Adrenal gland (tissue), 19 donors: ENCODE measurements at places on chromosomes 6 and 20. TPM values are rescaled to one million over a fixed set of nuclear protein-coding genes. Genes with fewer than 3 reads are reported as not detected.

The ADA gene
- polyA plus RNA-seq: 9.6 TPM

The C6orf52 gene
- polyA plus RNA-seq: 2.8 TPM

The COL19A1 gene
- 0.32 TPM for polyA plus RNA-seq

The EEF1E1 gene
- 18.3 TPM for polyA plus RNA-seq

The FGD2 gene
- polyA plus RNA-seq: 6.9 TPM

The BCKDHB gene
- 21.5 TPM for polyA plus RNA-seq

The IRAK1BP1 gene
- polyA plus RNA-seq: 3.9 TPM

The HAO1 gene
- not detected for polyA plus RNA-seq

The MUC21 gene
- polyA plus RNA-seq: not detected

GRCh38 chr6:4134841-4135664 lies at the start of gene ECI2:
Gene ECI2, minus strand, starts transcription at chr6:4135575. Its CDS starts 15 bp downstream, at chr6:4135560.
- H3K4me1 ChIP-seq: peaks cover 25% of the 10 kb centered on the region
- H3K27me3 ChIP-seq: no peaks in the 10 kb centered on the region
- no peaks in the 10 kb centered on the region for H3K36me3 ChIP-seq

- peaks cover 22% of the 10 kb centered on the region for H3K4me1 ChIP-seq
- peak overlapping the region; percentile 88 for H3K4me3 ChIP-seq
- peaks cover 61% of the 10 kb centered on the region for H3K36me3 ChIP-seq
- no peaks in the 10 kb centered on the region for H3K27me3 ChIP-seq
Observed at GRCh38 chr20:63708301-63709148, 686 bp downstream of the ZGPAT start.

- no peak for DNase-seq
- no peak overlapping the region for H3K27ac ChIP-seq
- H3K4me1 ChIP-seq: peaks cover 17% of the 10 kb centered on the region
Observed at GRCh38 chr6:109118871-109119354, 23.6 kb downstream of the CEP57L1 start.

DNA sequence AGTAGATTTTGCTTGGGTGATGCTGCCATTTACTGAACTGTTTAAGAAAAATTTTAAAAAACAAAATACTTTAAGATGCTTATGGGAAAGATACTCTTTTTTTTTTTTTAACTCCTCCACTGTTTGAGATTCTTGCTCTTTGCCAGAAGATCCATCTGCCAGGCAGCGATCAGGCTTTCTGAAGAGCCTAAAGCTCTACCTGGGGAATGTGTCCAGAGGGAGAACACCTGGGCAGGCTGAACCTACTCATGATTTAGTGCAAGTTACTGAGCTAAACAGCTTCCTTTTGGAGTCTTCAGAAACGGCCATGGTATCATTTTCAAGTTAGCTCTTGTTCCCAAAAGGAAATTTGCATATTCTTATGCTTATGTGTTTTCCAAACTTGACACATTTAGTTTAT lies 23.5 kb upstream of the MLIP start:
- H3K4me3 ChIP-seq: no peak overlapping the region
- peaks cover 32% of the 10 kb centered on the region for H3K4me1 ChIP-seq
- H3K27ac ChIP-seq: no peak overlapping the region
- no peaks in the 10 kb centered on the region for H3K36me3 ChIP-seq
- no peaks in the 10 kb centered on the region for H3K27me3 ChIP-seq

DNA sequence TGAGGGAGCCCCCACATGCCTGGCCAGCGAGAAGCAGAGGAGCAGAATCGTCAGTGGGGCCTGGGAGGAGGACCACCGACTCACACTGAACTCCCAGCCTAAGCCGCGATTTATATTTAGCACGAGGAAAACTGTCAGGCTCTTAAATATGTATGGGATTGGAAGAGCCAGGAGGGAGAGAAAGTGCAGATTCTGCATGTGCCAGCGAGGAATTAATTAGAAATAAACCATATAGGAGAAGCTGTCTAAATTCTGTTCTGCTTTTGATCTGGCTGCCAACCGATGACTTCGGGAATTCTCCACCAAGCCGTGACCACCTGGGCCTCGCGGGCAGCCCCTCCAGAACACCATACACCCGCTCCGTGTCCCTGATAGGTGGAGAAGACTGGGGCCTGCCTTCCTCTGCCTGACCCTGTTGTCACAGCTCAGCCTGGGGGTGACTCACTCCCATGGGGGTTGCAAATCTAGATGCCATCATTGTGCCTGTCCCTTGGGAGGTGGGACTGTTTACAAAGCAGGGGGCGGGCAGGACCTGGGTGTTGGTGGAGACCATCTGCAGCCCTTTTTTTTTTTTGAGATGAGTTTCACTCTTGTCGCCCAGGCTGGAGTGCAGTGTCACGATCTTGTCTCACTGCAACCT lies 91.1 kb upstream of the PMEPA1 start:
- no peak overlapping the region for H3K27ac ChIP-seq
- H3K27me3 ChIP-seq: no peaks in the 10 kb centered on the region
- no peak overlapping the region for H3K4me3 ChIP-seq

- no peaks in the 10 kb centered on the region for H3K4me1 ChIP-seq
- no peak overlapping the region for H3K27ac ChIP-seq
- no peaks in the 10 kb centered on the region for H3K27me3 ChIP-seq
- no peak for DNase-seq
- no peak overlapping the region for H3K4me3 ChIP-seq
Observed at GRCh38 chr6:73299151-73299971, 36.4 kb upstream of the KHDC1 start.

- no peaks in the 10 kb centered on the region for H3K36me3 ChIP-seq
- H3K4me1 ChIP-seq: peaks cover 9% of the 10 kb centered on the region
- DNase-seq: no peak
- H3K4me3 ChIP-seq: no peak overlapping the region
Observed at GRCh38 chr6:125446011-125446410, 144.2 kb upstream of the HDDC2 start.

GRCh38 chr6:107690643-107691061 lies 133.5 kb downstream of the SCML4 start:
- DNase-seq: no peak
- H3K4me3 ChIP-seq: no peak overlapping the region
- H3K4me1 ChIP-seq: no peaks in the 10 kb centered on the region
- H3K27ac ChIP-seq: no peak overlapping the region
- H3K27me3 ChIP-seq: no peaks in the 10 kb centered on the region

- H3K36me3 ChIP-seq: no peaks in the 10 kb centered on the region
- no peak overlapping the region for H3K27ac ChIP-seq
- H3K4me3 ChIP-seq: no peak overlapping the region
- H3K4me1 ChIP-seq: no peaks in the 10 kb centered on the region
- DNase-seq: no peak
Observed at GRCh38 chr6:120735641-120736040, 598.6 kb downstream of the TBC1D32 start.

DNA sequence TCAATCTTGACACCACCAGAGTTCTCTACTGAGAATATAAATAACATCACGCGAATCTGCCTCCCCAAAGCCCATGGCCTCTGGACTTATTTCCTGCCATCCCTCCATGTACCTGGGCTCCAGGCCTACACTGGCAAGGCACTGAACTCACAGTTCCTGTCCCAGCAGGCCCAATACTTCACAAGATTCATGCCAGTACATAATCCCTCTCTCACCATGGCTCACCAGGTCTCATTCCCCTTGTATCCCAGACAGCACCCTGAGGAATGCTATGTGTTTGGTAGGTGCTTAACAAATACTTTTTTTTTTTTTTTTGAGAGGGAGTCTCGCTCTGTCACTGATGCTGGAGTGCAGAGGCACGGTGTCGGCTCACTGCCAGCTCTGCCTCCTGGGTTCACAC lies 1.9 kb downstream of the KIF16B start:
- H3K4me1 ChIP-seq: peaks cover 48% of the 10 kb centered on the region
- H3K36me3 ChIP-seq: no peaks in the 10 kb centered on the region
- DNase-seq: peak; percentile 36
- H3K4me3 ChIP-seq: no peak overlapping the region
- peak overlapping the region; percentile 78 for H3K27ac ChIP-seq

GRCh38 chr20:32570401-32571190 lies 14.5 kb downstream of the NOL4L start:
- no peaks in the 10 kb centered on the region for H3K36me3 ChIP-seq
- no peak overlapping the region for H3K27ac ChIP-seq

DNA sequence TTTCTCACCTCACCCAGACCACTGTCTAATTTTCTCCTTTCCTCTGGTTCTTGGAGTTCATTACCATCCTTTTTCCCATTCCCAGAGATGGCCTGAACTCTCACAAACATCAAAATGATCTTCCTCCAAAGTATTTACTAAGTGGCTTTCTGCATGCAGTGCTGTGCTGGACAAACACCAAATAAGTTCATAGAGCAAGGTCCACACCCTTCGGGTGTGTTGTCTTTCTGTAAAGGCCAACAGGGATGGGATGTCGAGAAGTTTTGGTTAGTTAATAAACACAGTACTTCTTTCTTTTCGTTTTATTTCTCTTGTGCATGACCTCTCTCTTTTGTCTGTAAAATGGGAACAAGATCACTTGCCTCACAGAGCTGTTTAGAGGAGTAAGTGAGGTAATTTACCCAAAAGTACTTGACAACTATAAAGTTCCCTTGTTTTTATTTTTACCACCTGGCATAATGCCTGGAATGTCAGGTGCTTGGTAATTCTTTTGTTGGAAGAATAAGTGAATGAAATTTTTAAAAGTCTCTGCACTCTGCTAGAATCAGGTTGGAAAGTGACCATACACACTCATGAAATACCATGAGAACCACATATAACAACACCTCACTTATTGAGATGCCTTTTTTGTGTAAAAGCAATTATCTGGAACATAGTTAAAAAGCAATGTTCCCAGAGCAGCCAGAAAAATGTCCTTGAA lies 22.8 kb upstream of the CCN6 start:
- H3K4me3 ChIP-seq: no peak overlapping the region
- H3K36me3 ChIP-seq: no peaks in the 10 kb centered on the region
- DNase-seq: no peak
- no peaks in the 10 kb centered on the region for H3K4me1 ChIP-seq

DNA sequence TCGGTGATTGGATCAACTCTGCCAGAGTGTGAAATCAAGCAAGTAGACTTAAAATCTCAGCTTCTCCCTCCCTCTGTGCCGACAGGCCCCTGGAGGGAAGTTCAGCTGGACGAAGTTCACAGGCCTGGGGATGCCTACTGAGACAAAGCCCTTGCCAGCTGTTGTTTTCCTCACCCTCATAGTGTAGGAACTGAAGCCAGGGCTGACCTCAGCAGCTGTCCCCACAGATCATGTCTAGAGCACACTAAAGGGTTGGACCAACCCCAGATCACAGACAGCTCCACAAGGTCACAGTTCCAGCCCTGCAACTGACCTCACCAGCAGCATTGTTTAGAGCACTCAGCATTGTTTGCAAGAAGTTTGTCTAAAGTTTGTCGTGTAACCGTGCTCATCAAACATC lies 261.9 kb upstream of the ECI2 start:
- DNase-seq: no peak
- peaks cover 7% of the 10 kb centered on the region for H3K4me1 ChIP-seq
- H3K27ac ChIP-seq: no peak overlapping the region
- no peak overlapping the region for H3K4me3 ChIP-seq

- H3K27ac ChIP-seq: no peak overlapping the region
- no peaks in the 10 kb centered on the region for H3K36me3 ChIP-seq
- DNase-seq: no peak
- no peak overlapping the region for H3K4me3 ChIP-seq
Observed at GRCh38 chr6:14002176-14002947, 77.6 kb downstream of the RNF182 start.

GRCh38 chr6:142258757-142259156 lies 43.0 kb upstream of the ADGRG6 start:
- no peak overlapping the region for H3K27ac ChIP-seq

DNA sequence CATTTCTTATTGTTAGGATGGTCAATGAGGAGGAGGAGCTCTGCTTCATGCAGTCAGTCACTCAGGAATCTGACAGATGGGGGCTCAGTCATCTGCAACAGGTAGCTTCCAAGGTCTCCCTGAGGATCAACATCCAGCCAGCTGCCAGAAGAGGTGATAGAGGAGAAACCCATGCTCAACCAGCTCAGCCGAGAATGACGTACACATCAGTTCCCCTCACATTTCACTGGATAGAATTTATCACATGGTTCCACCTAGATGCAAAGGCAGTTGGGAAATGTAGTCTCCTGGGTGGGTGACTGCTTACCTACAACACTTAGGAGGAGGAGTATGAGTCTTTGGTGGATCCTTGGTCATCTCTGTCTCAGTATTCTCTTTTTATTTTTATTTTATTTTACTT lies 144.5 kb downstream of the CEBPB start:
- no peak overlapping the region for H3K4me3 ChIP-seq
- peak overlapping the region; percentile 21 for H3K27ac ChIP-seq
- no peak for DNase-seq
- no peaks in the 10 kb centered on the region for H3K36me3 ChIP-seq
- H3K27me3 ChIP-seq: no peaks in the 10 kb centered on the region

DNA sequence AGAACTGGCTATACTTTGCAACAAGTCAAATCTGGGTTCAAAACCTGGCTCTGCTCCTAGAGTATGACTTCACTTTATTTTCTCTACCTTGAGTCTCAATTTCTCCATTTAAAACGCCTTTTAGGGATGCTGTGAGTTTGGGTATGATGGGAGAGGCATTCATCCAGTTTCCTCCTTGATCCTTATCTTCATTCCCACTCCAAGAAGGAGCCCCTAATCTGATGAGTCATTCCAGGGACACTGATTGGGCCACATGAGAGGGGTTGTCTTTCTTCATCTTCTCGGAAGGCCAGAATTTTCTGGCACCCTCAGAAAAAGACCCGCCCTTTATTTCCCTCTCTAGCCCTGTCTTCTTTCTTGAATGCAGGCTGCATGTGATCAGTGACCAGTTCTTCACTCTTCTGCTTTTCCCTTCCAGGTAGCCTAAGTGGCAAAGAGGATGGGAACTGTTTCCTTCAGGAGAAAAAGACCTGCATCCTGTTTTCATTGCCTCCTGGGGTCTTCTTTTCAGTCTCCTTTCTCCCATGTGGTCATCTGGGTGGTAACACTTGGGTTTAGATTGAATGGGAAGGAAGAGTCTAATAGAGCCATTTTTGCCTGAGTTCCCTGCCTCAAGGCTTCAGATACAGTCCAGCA lies 32.1 kb upstream of the PNRC1 start:
- no peaks in the 10 kb centered on the region for H3K4me1 ChIP-seq
- no peaks in the 10 kb centered on the region for H3K36me3 ChIP-seq
- no peaks in the 10 kb centered on the region for H3K27me3 ChIP-seq
- no peak overlapping the region for H3K27ac ChIP-seq
- DNase-seq: no peak
- H3K4me3 ChIP-seq: no peak overlapping the region

DNA sequence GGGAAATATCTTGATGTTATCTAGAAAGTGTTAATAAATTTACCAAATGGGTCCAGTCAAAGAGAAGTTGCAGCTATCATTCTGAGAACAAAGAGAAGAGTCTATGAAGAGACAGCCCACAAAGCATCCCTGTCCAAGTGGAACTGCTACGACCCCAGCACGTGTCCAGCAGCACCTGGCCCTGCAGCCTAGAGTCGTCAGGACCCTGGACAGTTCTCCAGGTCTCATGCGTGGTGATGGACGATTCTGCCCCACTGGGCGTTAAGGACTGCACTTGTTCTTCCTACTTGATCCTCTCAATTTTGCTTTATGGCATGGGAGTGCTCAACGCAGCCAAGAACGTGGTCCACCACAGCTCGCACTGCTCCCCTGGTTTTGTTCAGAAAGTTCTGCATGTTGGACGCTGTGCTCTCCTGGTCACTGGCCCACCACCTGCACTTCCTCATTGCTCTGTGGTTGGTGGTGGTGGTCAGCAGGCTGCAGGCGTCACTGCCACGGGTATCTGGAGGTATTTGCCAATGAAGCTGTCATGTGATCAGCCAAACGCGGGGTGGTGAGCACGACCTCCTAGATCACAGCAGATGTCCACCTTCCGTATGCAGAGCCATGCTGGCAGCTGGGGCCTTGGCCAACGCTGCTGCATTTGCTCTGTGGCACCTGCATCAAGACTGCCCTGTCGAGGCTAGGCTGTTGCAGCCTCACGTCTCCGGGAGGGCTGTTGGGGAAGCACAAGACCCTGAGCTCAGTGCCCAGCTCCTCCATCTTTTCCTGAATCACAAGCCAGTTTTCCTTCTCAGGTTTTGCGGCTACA lies 356.4 kb downstream of the CDH4 start:
- H3K36me3 ChIP-seq: no peaks in the 10 kb centered on the region
- DNase-seq: no peak
- no peaks in the 10 kb centered on the region for H3K4me1 ChIP-seq
- H3K4me3 ChIP-seq: no peak overlapping the region
